Endodermal cell (in vitro differentiated cells): ENCODE measurements at places on chromosomes 7 and 10. TPM values are rescaled to one million over a fixed set of nuclear protein-coding genes. Genes with fewer than 3 reads are reported as not detected.
A peak's percentile ranks its signal among the peaks of the same experiment; 100 is the strongest.

DNA sequence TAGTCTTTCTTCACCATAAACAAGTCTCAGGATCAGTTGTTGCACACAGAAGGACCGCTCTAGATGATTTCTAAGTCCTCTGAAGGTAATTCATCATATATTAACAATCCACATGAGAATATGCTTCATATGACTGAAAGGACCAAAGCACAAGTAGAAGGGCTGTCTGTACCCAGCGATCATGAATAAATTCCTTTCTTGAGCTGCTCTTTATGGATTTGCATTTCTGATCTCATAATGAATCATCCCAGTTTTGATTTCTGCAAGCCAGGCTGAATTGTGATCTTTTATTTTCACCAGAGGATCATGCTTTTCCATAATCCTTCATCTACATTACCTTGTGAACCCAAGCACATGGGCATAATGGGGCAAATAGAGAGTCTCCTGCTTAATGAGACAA lies 675.6 kb downstream of the MAGI2 start:
- DNase-seq: no peak

GRCh38 chr10:132397036-132397541 lies at the start of gene PWWP2B:
Gene PWWP2B, plus strand, starts transcription at chr10:132397200. Its CDS starts 27 bp downstream, at chr10:132397227.
- no peak for DNase-seq

DNA sequence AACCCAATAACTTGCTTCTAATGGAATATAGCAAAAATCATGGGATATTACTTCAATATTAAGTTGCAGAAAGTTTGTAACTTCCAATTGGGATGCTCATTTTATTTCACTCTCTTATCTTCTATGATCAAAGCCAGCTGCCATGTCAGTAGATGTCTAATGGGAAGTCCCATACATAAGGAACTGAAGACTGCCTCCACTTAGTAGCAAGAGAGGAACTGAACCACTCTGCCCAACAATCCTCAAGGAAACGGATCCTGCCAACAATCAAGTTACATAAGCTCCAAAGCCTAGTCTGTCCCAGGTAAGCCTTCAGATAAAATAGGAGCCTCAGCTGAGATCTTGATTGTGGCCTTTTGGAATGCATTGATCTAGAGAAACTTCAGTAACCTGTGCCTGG lies 431.5 kb upstream of the PCDH15 start:
- DNase-seq: no peak

DNA sequence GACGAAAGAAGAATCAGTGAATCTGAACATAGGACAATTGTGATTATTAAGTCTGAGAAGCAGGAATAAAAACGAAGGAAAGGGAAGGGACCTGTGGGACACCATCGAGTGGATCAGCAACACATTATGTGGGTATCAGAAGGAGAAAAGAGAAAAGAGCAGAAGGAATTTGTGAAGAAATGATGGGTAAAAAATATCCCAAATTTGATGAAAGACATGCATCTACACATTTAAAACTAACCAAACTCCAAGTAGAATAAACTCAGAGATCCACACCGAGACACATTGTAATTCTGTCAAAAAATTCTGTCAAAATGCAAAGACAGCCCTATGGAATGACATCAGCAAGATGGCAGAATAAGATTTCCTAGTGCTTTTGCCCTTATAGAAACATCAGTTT lies 171.1 kb downstream of the ITGB1 start:
- DNase-seq: no peak

DNA sequence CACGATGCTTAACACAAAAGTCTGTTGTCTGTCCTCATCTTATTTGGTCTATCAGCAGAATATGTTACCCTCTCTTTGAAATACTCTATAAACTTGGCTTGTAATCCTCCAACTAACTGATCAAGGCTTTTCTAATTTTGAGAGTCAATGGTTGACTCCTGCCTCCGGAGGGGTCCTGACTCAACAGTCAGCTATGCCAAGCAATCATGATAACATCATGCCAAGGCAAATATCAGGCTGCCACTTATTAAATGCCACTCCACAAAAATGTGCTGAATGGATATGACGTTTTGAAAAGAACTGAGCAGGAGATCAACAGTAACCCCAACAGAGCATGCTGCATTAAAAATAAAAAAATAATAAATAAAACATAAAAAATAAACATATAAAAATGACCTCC lies 116.1 kb downstream of the PARD3 start:
- DNase-seq: peak; percentile 30

DNA sequence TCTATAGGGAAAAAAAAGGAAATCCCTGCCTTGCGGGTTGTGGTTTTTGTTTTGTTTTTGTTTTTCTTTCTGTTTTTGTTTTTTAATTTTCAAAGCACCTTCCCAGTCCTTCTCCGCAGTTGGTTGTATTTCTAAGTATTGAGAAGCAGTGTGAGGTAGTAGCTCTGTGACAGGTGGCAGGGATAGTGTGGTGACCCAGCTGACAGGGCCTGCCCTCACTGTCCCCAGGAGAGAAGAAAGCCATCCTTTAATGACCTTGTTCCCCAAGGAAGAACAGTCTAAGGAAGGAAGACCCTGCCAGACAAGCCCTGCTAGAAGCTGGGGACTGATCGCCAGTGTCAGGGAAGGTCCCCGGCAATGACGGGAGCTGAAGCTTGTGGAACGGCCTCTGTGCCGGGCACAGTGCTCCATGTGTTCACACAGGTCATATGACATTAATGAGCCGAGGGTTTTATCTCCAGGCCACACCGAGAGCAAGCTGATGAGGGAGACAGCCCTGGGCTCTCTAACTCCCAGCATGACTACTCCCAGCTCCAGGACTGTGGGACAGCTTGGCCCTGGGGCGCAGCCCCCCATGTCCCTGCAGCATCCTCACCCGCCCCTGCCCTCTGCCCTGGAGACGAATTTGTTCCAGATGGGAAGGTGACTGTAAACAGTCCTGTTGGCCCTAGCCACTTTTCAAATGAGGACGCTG lies 69.0 kb upstream of the LRRC18 start:
- DNase-seq: peak; percentile 28

- DNase-seq: no peak
These were observed 113.1 kb downstream of the ARL4A start for GRCh38 chr7:12800486-12800885.

DNA sequence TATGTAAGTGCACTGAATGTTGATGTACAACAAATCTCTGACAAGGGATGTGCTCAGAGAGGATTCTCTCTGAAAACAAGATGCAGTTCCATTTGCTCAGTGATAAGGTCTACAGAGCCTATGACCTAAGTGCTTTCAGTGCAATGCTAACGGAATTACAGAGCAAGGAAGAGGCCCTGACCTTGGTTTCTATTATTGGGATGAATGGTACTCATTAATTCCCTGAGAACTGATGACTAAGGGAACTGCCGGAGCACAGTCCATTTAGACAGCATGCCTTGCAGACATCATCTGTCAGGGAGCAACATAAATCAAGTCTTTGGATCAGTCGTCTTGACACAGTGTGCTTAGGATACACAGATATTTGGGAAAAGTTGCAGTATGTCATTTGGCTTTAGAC lies 340.8 kb downstream of the PHTF2 start:
- DNase-seq: no peak

DNA sequence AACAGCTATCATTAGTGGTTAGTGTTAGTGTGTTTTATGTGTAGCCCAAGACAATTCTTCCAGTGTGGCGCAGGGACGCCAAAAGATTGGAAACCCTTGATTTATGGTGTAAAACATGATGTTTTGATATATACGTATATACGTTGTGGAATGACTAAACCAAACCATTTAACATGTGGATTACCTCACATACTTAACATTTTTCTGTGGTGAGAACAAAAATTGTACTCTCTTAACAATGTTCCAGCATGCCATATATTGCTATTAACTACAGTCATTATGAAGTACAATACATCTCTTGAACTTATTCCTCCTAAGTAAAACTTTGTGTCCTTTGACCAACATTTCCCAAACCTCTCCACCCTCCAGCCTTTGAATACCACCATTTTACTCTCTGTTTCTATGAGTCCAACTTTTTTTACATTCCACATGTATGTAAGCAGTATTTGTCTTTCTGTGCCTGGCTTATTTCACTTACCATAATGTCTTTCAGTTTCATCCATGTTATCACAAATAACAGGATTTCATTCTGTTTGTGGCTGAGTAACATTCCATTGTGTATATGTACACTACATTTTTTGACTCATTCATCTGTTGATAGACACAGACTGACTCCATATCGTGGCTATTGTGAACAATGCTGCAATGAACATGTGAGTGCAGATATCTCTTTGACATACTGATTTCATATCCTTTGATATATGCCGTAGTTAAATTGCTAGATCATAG lies 42.2 kb upstream of the MAGI2 start:
- DNase-seq: no peak

DNA sequence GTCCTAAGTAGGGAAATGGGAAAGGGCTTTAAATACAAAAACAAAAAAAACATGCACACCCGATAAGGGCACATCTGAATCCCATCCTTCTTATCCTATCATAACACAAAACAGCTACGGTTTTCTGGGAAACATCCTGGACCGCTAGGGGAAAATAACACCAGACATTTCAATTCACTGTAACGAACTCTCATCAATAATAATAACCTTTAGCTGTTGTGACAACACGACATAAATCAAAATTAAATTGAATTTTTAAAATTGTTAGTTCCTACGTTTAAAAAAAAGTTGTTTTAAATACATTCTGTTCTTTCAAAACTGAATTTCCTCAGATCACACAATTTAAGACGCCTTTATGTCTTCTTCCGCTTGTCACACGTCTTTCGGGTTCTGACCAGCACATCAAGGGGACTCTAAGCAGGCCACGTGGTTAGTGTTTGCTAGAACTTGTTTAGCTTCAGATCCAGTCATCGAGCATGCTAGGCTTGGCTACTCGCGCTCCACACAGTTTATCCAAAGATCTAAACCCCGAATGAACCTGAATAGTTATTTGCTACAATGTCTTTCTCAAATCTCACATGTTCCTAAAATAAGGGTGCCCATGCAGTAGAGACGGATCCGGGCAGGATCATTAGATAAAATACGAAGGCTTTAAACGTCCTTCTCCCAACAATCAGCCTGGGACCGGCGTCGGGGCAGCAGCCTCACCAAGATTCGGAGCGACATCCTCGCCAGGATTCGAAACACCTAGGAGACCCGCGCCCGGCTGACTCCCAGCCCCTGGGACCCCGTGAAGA lies 839 bp downstream of the IKZF5 start:
- peak; percentile 73 for DNase-seq

DNA sequence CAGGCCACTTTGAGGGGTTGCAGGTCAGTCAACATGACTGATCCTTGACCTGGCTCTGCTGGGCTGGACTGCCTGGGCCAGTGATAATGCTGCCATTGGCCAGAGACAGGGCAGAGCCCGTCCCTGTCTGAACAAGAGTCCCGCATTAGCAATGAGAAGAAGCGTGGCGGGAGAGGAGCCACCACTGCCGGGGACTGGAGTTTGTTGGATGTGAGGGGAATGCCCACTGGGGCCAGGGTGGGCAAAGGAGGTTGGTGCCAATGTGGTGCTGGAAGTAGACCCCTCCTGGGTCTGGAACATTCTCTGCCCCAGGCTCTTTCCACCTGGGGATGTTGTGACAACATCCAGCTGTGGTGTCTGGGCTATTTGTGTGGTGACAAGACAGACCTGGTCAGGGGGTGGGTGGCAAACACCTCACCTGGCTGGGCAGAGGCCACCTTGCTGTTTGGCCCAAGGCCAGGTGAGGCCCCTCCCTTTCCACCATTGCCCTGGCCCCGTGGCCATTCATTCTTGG lies 7.6 kb downstream of the SAP25 start:
- no peak for DNase-seq

GRCh38 chr7:105782391-105783042 lies 93.9 kb downstream of the ATXN7L1 start:
- no peak for DNase-seq

DNA sequence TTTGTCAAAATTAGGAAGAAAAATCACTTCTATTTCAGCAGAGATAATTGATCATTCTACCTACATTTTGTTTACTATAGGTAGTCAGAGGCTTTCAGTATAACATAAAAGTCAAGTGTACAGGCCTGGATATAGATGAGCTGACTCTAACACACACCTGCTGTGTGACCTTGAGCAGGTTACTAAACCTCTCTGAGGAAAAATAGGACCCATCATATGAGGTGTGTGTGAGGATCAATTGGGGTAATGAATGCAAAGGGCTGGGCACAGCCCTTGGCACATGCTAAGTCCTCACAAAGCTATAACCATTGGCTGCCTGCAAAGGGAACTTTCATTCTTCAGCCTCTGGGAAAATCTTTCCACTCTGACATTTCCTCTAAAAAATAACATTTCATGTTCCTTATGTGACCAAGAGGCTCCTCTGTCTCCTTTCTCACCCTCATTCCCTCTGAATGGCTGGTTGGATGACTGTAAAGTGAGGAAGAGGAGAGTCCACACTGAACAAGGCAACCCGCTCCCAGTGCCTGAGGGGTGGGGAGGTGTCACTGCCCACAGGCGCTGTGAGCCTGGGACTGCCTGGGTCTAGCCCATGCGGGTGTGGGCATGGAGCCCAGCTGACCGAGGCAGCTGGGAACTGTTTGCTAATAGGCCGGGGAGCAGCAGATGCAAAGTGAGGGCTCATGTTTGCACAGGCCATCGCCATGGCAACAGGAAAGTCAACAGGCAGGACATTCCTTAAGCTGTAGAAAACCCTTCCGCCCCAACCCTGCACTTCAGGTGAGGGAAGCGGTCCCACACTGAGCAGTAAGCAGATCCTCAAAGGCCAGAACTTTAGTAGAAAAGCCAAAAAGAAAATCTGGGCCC lies 36.8 kb downstream of the MYOF start:
- DNase-seq: peak; percentile 98

GRCh38 chr7:22447762-22448161 lies 52.2 kb downstream of the STEAP1B start:
- DNase-seq: no peak

FKBP14 gene
- 24.8 to 31.2 TPM (median 25.9 TPM) in 3 replicates for total RNA-seq

HGF gene
- total RNA-seq: 0.29 TPM in 1 of 3 replicates, not detected in the others

ZNF503 gene
- 0.45 to 1.2 TPM (median 1.1 TPM) in 3 replicates for total RNA-seq

ST7 gene
- 4.3 to 7.2 TPM (median 6.4 TPM) in 3 replicates for total RNA-seq

FKBP6 gene
- total RNA-seq: not detected in 3 replicates

RPS24 gene
- 1,447 to 1,695 TPM (median 1,485 TPM) in 3 replicates for total RNA-seq

LLCFC1 gene
- total RNA-seq: not detected in 3 replicates

VIM gene
- total RNA-seq: 155 and 188 TPM in 2 replicates

TRDMT1 gene
- total RNA-seq: 10.9 and 13.0 TPM in 2 replicates
